ENCODE measurements at places on chromosomes 2 and 18.

- DNase-seq, result no peak
Observed at GRCh38 chr2:233934524-233934923, 17.4 kb downstream of the TRPM8 start.

DNA sequence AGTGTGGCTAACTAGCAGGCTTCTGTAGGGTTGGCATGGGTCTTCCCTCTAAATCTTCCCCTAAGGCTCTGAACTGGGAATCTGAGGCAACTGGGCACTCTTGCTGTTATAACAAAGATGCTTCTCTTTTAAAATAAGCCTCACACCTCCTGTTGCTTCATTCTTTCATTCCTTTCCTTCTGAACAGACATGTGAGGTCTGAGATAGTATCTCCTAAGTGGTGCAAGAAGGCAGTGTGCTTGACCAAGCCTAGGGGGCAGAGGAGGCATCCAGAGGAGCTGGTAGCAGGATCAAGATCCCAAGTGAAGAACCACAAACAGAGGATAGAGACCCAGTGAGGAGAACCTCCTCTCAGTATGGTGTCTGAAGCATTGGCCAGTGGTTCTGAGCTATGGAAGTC is 90.9 kb downstream of the TTC27 start:
- no peak for DNase-seq

DNA sequence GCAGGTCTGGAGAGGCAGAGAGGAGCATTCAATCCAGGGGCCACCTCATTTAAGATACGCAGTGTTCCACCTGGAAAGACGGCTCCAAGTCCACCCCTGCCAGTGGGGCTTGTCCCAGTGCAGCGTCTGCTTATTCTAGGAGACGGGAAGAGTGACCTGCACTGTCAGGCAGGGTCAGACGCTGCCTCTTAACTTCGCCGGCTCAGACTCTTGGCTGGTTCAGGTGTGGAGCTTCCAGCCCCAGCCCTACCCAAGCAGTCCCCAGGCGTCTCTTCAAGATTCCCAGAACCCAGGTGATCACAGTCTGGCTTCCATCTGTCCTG is 208.5 kb downstream of the TFCP2L1 start:
- DNase-seq, result no peak

GRCh38 chr2:233480490-233481202 is 85.9 kb downstream of the USP40 start:
- DNase-seq, result no peak

DNA sequence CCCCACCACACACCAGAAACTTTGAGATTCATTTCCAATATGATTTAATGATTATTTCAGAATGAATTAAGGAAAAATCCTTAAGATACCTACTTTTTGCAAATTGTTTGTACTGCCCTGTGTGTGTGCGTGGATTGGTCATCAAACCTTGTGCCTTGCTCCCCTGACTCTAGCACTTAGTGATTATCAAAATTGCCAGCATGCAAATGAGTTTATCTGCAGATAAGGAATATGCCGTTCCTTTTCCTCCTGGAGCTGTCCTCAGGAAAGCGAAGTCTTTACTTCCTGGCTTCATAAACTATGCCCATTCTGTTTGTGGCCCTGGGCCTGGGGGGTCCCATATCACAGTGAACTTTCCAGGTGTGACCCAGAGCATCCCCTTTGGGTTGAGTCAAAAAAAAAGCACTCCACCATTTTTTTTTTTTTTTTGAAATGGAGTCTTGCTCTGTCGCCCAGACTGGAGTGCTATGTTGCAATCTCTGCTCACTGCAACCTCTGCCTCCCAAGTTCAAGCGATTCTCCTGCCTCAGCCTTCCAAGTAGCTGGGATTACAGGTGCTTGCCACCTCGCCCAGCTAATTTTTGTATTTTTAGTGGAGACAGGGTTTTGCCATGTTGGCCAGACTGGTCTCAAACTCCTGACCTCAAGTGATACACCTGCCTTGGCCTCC is 11.4 kb downstream of the CHMP1B start:
- DNase-seq, result no peak

DNA sequence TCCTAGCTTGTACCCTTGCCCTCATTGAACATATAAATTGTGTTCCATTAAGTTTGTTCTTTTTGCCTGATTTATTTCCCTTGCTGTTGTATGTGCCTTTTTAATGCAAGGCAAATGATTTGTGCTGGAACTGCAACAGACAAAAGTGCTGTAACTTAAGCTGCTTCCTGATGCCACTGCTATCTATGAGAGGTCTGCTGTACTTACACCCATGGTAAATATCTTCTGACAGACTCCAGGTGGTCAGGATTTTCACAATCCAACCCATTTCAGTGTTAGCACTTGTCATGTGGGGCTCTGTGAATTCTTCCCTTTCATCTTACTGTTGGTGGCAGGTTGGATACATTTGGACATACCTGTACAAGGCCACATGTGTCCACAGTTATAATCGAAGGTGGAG is 63.5 kb downstream of the ARHGAP15 start:
- DNase-seq, result no peak

GRCh38 chr2:21467910-21468309 is 344.1 kb downstream of the TDRD15 start:
- no peak for DNase-seq

GRCh38 chr2:207825045-207825954 is 55.6 kb upstream of the FZD5 start:
- no peak for DNase-seq

GRCh38 chr2:150585221-150585971 is 97.9 kb upstream of the RND3 start:
- no peak for DNase-seq

GRCh38 chr2:96120091-96120720 is 3.8 kb upstream of the ADRA2B start:
- DNase-seq, result no peak

- no peak for DNase-seq
Observed at GRCh38 chr2:163375070-163375469, 360.7 kb downstream of the FIGN start.

- no peak for DNase-seq
Observed at GRCh38 chr18:80145196-80145804, 36.2 kb downstream of the ADNP2 start.

DNA sequence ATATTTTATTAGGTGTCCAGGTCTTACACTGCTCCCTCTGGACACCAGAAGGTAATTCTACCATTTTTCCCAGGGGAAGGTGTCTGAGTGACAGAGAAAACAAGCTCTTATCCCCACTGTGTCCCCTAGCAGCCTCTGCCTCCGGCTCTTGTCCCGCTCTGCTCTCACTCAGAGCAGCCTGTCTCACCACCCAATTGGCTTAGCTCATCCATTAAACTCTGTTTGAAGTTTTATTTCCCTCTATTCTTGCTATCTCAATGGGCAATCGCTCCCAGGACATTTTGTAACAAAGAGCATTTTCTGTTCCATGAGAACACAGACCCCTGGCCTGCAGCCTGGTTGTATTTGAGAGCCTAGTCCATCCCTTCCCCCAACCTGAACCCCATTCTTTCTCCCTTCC is 90.6 kb upstream of the LDAH start:
- DNase-seq, result no peak

DNA sequence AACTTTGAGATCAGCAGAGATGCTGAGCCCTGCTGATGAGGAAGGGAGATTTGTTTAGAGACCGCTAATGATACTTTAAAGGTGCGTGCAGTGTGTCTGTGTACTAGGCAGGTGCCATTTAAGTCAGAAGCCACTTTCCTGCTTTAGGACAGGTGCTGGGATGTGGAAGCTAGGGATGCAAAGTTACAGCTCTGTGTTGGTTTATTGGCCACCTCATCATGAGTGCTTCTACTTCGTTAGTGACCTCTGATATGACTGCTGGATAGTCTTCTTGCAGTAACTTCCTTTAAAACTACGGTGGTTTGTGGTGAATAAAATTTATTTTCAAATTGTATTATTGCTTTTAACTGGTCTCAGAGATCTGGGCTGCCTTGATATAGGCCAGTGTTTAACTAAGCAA is 44.1 kb downstream of the FMNL2 start:
- DNase-seq, result no peak

DNA sequence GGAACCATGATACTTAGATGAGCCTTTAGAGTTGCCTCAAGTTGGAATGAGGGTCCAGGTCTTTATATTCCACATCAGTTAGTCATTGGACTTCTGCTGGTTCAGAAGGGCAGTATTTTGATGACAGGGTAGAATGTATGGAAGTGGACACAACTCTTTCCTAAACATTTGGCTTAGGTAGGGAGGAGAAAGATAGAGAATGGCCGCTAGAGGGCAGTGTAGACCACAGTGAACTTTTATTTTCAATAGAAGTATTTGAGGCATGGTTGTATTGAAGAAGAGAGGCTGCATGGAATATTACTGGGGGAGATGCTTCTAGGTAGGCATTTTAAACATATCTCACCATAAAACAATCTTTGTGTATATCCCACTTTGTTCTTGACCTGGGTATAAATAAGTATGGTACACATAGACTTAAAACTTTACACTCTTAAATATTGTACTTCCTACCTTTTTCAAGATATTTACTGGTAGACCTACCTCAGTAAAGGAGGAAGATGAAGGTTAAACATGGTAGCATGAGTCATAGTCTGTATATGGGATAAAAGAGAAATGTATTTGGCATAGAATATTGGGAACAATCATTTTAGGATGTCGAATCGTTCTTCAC is 497.6 kb upstream of the FAM98A start:
- peak; percentile 17 for DNase-seq

- no peak for DNase-seq
Observed at GRCh38 chr18:54147439-54147838, 77.0 kb downstream of the MBD2 start.

DNA sequence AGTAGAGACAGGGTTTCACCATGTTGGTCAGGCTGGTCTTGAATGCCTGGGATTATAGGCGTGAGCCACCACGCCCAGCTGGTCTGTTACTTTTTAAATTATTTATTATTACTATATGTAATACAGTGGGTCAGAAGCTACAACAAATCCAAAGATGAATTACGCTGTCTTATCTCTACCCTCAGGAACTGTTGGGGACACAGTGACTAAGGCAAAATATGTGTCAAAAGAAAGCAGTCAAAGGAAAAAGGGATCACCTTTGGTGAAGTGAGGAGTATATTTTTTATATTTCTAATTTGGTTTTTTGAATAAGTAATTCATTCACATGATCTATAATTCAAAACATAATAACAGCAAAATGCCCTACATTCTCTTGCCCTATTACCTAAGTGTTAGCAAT is 4.7 kb downstream of the CREB1 start:
- no peak for DNase-seq

GRCh38 chr2:45852450-45853150 is 201.1 kb downstream of the PRKCE start:
- DNase-seq, result no peak

GRCh38 chr2:234240917-234241316 is 190.4 kb downstream of the SPP2 start:
- DNase-seq, result no peak

DNA sequence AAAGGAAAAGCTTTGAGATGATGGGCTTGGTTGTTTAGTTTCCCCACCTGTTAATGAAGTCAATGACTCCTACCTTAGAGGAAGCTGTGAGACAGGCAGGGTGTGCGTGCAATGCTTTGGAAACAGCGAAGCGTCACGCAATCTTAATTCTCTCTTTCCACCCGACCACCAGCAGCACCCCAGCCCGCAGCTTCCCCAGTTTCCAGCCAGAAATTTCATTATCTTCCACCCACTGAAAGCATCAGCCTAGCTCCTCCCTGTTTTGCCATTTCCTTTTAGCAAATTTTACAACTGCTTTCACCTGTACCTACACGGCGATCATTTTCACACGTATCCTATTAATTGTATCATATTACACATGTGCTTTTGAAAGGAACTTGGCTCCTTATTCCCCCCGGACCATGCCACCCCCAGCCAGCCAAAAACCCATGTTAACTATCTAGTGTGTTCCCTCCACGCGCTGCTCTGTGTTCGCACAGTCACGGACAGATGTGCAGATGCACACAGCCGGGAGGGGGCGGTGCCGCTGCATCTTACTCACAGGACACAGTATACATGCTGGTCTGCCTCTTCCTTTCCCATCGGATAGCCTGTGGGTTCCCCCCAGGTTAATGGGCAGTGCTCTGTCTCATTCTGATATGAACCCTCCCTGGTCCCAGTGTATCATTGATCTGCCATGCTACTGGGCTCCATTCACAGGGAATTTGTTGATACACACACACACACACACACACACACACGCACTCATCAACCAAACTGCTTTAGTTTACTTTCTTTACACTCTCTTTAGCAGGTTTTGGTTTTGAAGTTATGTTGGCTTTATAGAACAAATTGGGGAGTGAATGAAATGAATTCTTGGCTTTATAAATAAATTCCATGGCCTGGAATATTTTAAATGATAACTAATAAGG is 22.4 kb downstream of the CYP27C1 start:
- peak; percentile 52 for DNase-seq

DNA sequence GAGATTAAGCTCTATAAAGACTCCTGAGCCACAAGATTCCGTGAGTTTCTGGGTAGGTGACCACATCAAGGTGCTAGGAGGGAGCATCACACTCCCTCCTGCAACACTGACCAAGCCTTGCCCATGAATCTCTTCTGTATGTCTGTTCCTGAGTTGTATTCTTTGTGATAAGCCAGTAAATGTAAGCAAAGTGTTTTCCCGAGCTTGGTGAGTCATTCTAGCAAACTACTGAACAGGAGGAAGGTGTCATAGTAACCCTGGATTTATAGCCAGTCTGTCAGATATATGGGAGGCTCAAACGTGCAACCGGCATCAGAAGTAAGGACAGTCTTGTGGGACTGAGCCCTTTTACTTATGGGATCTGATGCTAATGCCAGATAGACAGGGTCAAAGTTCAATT is 346.1 kb upstream of the KYNU start:
- no peak for DNase-seq

DNA sequence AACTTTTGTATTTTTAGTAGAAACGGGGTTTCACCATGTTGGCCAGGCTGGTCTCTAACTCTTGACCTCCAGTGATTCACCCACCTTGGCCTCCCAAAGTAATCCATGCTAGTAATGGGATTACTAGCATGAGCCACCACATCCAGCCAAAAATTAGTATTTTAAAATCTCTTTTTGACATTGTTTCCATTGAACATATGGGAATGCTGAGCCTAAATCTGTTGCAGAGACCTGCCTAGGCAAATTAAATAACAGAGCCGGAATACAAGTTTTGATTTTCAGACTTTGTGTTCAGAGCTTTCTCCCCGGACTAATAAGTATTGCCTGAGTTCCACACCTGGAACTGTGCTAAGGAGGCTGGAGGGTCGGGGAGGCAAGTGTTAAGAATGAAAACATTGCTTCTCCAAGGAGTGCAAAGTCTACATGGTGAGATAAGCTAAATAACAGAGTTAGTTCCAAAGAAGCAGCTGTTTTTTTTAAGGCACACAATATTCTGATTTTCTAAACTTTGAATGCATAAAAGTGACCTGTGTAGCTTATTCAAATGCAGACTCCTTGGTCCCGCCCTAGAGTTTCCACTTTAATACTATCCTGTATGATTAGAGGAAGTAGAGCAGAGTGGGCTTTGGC is 150.6 kb upstream of the CELF4 start:
- no peak for DNase-seq

DNA sequence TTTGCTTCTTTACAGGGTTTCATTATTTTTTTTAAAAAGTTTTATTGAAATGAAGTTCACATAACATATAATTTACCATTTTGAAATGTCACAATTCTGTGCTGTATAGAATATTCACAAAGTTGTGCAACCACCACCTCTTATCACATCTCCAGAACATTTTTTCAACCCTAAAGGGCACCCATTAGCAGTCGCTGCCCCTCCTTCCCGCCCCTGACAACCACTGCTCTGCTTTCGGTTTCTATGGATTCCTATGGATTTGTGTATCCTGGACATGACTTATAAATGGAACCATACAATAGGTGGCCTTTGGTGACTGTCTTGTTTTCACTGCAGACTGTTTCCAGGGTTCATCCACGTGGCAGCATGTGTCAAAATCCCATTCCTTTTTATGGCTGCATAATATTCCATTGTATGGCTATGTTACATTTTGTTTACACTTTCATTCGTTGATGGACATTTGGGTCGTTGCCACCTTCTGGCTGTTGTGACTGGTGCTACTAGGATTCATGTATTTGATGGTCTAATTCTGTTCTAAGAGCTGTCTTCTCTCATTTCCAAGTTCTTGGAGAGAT is 52.6 kb downstream of the SH3BP4 start:
- no peak for DNase-seq

Measured in stimulated activated CD4-positive, alpha-beta T cell treated with anti-CD3 and anti-CD28 coated beads, Interleukin-4, amount 100 ng/mL, for 48 hours (primary cell).